ENCODE measurements at places on chromosomes 7 and 10.

GRCh38 chr10:115093286-115093775 lies at the start of gene ATRNL1:
Gene ATRNL1 (plus strand): TSS chr10:115093365. CDS start chr10:115093751, 386 bp downstream.
- DNase-seq, result no peak

GRCh38 chr7:156069891-156070290 lies 257.6 kb upstream of the SHH start:
- DNase-seq, result no peak

DNA sequence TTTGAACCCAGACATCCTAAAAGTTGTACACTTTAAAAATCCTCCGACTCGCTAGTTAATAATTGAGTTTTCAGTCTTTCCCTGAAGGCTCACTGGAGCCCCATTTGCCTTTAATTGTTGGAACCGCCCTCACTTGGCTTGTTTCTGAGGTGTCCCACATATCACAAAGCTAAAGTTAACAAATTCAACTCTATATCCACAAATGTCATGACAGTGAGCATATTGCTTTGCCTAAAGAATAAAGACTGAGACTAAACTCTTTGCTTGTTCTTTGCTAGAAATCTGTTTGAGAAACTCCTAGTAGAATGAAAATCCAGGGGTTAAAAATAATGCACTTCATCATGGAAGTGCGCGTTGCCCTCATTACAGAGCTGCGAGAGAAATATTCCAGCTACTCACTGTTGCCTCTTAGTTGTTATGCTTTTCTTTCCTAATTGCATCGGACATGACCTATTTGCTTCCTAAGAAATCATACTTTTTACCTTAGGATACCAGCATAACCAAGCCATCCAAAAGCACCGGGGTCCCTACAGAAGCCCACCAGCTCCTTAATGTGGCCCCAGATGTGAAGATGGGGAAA lies 752 bp downstream of the THSD7A start:
- DNase-seq, result no peak

GRCh38 chr10:69239816-69240434 lies 19.8 kb downstream of the HKDC1 start:
- DNase-seq, result no peak

GRCh38 chr7:15737601-15738000 lies 51.1 kb upstream of the MEOX2 start:
- DNase-seq, result no peak

GRCh38 chr10:132532749-132533560 lies 4.6 kb upstream of the INPP5A start:
- no peak for DNase-seq

DNA sequence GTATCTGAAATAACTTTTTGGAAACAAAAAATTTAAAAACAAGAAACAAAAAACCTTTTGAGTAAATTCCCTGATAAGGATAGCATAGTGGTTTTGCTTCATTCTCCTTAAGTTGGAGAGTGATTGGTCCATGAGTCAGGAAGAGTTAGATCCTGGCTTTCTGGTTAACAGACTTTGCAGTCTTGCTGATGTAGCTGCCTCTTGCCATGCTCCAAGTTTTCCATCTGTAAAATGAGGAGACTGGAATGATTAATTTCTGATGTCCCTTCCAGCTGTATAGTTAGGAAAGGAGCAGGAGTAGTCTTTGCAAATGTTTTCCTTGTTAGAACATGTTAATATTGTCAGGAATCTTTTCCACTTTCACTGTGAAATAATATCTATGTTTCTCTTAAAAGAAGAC lies 266.6 kb downstream of the DNAJB9 start:
- no peak for DNase-seq

- DNase-seq, result no peak
Observed at GRCh38 chr10:75610183-75610582, 178.8 kb downstream of the LRMDA start.

DNA sequence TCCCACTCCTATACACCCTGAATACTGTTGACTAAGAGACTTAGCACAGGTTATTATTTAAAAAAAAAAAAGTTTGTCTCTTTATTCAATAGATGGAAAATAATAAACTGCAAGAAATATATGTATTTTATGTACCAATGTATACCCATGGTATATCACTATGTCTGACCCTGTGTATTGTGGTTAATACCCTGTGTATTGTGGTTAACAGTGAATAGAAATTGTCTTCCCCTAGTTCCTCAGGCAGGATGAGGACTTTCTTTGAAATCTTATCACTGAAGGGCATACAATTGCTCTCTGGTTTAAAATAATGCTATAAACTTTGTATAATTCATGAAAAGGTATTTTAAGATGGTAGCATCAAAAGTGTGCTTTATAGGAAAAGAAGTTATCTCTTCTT lies 80.0 kb upstream of the TMEM106B start:
- DNase-seq, result no peak

- DNase-seq, result no peak
Observed at GRCh38 chr10:68684413-68684812, 36.6 kb upstream of the CCAR1 start.

DNA sequence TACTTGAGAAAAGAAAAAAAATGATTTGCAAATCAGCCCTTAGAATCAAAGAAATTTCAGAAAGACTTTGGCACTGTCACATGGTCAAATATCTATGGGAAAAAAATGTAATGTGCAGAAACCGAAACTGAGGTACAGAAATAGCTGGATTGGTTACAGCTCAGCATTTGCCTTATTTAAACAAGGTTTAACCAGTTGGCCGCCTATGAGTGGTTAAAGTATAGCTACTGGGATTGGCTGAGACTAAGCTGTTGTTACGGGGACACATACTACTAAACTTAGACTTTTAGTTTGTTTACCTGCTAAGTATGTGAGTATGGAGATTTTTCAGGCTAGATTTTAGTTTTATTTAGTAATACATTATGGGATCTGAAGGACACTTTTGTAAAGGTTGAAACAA lies 38.6 kb downstream of the SFTPD start:
- no peak for DNase-seq

DNA sequence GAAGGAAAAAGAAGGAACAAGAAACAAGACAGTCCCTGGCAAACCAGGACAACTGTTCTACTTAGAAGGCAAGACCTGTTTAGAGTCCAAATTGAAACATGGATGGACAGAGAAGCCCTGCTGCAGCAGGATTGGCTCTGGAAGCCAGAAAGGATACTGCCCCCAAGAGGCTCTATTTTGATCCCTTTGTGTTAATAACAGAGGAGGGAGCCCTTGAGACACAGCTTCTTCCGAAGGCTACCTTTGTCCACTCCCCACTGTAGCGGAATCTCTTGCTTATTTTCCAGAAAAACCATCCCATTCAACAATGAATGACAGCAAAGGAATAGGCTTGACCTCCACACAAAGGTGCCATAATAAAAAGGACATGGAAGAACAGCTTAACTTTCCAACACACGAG lies 120.3 kb upstream of the FOXK1 start:
- no peak for DNase-seq

GRCh38 chr10:21497177-21497807 lies 28.2 kb downstream of the SKIDA1 start:
- no peak for DNase-seq

DNA sequence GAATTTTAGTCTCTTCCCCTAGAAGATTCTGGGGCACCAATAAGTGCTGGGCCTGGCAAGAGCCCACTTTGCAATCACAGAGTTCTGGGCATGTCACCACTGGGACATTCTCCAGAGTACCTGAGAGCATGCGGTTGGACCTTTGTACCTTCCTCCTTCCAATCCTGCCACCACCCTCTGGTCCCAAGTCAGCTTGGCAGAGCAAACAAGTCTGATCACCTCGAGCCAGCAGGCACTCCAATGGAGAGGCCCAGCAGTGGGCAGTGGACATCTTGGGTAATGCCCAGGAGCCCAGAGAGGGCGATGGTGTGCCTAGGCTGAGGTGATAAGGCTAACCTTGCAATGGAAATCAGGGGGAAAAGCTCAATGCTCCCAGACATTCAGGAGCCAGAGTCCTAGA lies 43.4 kb downstream of the SH3PXD2A start:
- DNase-seq, result no peak

GRCh38 chr7:14144538-14144937 lies 155.1 kb upstream of the ETV1 start:
- DNase-seq, result no peak

GRCh38 chr7:152106990-152107389 lies 81.5 kb downstream of the GALNT11 start:
- DNase-seq, result no peak

GRCh38 chr7:17680026-17680425 lies 260.3 kb downstream of the SNX13 start:
- no peak for DNase-seq

DNA sequence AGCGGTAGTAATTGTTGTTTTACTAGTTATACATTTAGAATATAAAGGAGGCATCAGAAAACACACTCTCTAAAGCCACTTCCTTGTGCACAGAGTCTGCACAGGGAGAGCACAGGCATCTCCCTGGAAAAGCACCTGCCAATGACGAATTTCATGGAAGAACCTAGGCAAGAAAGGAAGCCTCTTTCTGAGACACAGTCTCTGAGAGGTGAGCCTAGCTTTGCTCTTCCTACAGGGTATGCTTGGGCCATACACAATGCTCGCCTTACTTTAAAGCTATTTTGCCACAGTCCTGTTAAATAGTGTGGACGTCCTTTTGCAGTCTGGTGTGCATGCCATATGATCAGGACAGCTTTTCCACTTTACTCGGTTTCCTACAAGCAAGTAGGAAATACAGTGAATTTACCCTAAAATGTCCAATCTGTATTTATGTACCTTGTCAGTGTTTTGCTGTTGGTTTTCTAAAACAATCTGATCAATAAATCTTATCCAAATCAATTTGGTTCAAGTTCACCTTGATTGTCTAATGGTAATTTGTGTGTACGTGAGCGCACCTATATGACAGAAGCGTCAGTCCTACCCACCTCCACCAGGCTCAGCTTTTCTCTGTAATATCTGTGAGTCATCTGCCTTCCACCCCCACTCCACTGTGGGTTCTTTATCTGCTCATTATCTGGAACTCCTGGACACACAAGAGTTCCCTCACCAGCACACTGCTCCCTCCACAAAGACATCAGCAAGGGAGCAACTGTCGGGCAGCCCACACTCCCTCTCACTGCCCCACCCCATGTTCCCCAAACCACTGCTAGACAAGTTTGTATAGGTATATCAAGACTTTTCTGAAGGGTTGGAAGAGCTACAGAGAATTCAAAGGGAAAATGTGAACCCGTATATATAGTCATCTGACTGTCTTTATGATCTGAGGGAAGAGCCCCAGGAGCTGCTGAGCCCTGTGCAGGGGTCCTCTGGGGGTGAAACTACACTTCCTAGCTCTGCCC lies 65.2 kb downstream of the KLHDC10 start:
- no peak for DNase-seq

DNA sequence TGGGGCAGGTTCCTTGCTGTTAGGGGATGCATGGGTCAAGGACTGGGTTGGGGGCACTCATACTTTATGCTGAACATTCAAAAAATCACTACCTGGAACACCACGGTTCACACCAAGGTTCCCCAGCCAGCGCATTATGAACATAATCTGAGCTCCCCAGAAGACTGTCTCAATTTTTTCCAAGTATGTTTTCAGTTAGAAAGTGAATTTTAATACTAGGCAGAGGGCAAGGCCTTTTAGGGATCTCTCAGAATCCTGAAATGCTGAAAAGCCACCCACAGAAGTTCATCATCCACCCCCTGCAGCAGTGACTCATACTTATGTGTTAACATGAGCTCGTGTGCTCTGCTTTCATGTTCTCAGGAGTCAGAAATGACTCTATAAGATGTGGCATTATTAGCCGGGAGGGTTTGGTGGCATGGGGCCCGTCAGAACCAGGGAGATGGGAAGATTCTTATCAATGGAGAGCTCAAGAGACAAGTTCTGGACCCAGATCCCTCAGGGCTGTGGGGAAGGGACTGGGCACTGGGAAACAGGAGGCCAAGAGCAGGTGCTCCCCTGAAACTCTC lies 185.2 kb upstream of the ITGB1 start:
- DNase-seq, result no peak

GRCh38 chr10:89540420-89540949 lies 5.1 kb upstream of the SLC16A12 start:
- no peak for DNase-seq

DNA sequence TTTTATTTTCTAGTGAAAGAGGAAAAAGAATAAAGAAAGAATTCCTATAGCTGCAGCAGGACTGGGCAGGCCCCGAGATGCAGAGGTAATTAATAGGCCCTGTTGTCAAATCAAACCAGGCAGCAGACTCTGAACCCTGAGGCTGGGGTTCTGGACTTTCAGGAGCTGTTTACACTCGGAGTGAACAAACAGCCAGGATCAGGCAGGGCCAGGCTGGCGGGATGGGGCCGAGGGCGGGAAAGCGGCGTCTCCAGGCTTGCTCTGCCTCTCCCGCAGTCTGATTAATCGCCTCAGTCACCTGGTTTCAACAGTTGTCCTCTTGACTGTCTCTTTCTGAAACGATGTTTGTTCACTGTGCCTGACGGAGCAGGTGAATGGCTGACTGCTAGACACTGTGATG lies 675.4 kb upstream of the FOXK1 start:
- no peak for DNase-seq

GRCh38 chr7:155064186-155064585 lies 5.9 kb upstream of the HTR5A start:
- no peak for DNase-seq

DNA sequence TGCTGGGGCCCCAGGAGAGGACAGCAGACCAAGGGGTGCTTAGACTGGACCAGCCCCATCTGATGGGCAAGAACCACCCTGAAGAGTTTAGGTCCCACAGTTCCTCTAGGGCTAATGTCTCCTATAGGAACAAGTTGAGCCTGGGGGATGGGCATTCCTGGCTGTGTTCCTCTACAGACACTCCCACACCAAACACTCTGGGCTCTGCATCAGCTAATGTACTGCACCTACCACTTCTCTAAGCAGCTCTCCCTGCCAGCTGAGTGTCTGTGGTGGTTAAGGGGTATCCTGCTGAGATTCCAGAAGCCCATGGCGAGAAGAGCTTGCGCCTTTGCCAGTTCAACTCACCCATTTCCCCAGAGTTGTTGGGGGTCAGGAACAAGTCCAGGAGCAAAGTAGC lies 284.1 kb upstream of the CSTF2T start:
- no peak for DNase-seq

DNA sequence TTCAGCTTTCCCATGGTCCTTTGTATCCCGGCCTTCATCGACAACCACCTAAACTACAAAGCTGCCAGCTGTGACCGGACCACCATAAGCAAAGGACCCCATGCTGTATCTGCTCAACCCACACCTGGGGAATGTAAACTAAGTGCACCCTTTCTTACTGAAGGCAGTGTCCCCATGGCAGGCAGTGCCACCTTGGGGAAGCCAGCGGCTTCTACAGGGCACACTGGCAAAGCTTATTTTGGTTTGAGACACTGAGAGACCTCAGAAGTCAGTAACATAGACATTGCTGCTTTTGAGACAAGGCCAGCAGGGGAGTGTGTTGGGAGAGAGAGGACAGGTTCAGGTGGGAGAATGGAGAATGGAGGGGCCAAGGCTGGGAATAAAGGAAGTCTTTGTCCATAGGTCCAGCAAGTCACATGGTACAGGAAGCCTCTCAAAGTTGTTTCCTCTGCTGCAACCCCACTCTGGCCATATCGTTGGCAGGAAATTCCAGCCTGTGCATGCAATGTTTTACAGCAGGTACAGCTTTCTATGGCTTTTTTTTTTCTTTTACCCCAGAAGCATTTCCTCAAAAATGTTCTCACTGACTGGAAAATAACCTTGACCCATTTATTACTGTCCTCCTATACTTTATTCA lies 85.9 kb upstream of the NPVF start:
- DNase-seq, result no peak

Data from activated CD4-positive, CD25-positive, alpha-beta regulatory T cell (primary cell).